HFFc6 (cell line): ENCODE measurements at places on chromosomes 13 and 19.

DNA sequence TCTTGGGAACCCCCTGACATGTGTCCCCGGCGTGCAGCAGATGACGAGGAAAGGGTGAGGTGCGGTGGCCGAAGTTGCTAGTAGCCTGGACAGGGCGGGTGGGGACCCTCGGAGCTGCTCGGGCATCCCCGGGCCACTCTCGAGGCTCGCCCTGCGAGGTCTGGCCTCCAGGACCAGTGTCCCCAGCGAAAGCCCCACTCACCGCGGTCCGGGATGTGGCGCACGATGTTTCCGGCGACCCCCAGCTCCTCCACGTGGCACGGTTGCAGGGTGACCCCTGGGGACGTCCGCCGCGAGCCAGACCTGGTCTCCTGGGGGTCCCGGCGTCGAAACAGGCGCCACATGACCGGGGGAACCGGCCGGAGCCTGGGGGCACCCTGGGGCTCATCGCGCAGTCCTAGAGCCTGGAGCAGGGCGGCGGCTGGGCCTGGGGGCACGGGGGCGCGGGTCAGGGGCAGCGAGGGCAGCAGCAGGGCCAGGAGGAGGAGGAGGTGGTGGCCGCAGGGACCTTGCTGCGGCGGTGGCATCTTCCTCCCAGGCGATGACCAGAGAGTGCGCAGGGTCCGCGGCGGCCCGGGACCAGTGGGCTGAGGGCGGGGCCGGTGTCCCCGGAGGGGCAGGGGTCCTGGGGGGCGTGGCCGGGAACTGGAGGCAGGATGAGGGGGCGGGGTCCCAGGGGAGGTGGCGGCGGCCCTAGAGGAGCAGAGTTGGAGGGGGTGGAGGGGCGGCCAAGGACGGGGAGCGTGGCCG lies 26.0 kb downstream of the CERS1 start:
- DNase-seq: no peak

DNA sequence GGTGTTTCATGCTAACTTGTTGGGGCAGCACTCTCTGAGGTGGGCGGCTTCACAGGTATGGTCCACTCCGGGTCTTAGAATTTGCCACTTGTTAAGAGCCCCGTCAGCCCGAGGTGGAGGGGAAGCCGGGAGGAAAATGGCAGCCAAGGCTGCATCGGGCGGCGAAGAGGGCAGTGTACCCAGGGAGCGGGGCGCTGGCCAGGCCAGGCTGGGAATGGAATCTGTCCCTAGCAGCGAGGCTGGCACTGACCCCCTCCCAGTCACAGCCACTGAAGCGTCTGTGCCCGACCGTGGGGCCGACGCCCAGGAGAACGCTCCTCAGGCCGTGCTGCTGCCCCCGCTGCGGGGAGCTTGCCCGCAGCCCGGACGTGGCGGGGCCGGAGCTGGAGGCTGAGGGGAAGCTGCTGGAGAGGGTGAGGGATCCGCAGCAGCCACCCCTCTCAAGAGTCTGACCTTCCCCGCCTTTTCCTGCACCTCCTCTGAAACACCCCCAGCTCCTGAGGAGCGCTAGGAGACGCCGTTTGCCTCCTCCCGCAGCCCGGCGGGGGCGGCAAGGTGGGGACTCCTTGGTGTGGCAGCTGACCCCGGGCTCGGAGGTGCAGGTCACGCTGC lies 313.8 kb upstream of the SPRY2 start:
- no peak for DNase-seq

GRCh38 chr19:44050740-44051649 lies 841 bp upstream of the ZNF223 start:
- DNase-seq: no peak

DNA sequence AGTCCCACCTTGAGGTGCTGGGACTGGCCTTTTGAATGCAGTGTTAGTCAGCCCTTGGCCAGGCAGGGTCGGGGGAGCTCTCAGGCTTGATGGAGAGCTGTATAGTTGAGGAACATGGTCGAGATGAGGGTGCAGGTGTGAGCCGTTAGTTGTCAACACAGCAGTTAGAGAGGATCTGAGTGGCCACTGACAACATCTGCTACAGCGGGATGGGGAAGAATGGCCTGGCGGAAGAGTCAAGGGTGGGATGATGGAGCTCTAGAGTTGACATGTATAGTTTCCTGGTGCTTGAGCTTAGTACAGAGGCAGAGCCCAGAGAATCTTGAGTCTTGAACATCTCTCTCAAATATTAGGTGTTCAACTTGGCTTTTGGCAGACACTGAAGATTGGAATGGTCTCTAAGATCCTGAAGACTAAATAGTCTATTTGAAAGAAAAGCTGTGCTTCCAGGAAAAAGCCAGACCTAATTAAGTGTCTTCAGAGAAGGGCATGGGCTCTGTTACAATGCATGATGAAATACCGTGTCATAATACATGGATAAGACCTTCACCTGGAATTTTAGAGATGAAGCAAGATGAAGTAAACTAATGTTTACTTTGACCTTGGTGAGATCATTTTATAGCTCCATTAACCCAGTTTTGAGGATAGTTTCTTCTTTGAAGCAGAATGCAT lies 9.7 kb downstream of the PCCA start:
- DNase-seq: no peak

DNA sequence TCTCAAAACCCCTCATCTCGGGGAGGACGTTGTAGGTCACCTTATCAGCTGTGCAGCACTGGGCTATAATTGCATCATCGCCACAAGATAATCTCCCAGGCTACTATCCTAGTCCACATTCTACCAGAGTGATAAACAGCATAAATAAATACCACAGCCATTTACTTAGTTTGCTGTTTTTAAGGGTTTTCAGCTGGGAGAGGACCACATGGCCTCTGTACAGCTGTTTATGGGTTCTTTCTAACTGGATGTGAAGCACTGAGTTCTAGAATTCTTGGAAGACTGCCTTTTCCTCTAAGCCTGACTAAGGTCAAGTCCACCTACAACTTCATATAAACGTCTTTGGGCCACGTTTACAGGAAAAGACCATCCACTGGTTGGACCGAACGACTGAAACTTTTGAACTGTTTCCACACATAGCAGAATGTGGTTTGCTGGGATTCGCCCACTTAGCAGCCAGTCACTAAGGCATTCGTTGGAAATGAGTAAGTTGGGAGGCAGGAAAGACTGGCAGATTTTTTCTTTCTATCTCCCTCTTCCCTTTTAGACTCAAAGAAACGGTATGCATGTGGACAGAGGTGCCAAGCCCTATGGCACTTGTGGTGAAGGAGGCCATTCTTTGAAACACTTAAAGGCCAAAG lies 752.5 kb upstream of the SGCG start:
- DNase-seq: no peak
